ENCODE measurements at places on chromosomes 5 and 9. TPM values are rescaled to one million over a fixed set of nuclear protein-coding genes. Genes with fewer than 3 reads are reported as not detected.

SLC27A6 gene
- 0.28 TPM for total RNA-seq

SVEP1 gene
- total RNA-seq = 0.08 TPM

TAF11L13 gene
- not detected for total RNA-seq

GFRA3 gene
- total RNA-seq = 0.13 TPM

ENHO gene
- total RNA-seq = 4.1 TPM

GRCh38 chr5:5304361-5305020, 118.0 kb upstream of the ICE1 start:
- H3K27me3 ChIP-seq = peaks cover 21% of the 10 kb centered on the region
- peaks cover 24% of the 10 kb centered on the region for H3K4me1 ChIP-seq
- H3K27ac ChIP-seq = peak overlapping the region; percentile 61
- peaks cover 22% of the 10 kb centered on the region for H3K36me3 ChIP-seq

DNA sequence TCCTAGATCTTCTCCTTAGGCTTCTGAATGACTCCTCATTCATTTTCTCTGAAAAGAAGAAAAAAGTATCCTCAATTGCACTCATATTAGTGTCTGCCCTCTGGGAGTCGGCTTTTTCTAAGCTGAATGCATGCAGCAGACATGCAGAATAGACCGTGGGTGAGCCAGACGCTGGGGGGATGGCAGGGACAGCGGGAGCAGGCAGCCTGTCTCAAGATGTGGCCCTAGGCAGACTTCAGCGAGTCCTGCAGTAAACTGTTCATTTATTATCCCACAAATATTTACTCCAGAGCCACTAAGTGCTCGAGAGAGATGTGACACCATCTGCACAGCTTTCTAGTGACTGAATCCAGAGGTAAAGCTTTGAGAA, 164.9 kb upstream of the RAI14 start:
- DNase-seq = no peak
- H3K36me3 ChIP-seq = peaks cover 3% of the 10 kb centered on the region
- peaks cover 4% of the 10 kb centered on the region for H3K4me1 ChIP-seq
- H3K4me3 ChIP-seq = no peak overlapping the region
- peaks cover 2% of the 10 kb centered on the region for H3K27me3 ChIP-seq
- no peak overlapping the region for H3K27ac ChIP-seq

DNA sequence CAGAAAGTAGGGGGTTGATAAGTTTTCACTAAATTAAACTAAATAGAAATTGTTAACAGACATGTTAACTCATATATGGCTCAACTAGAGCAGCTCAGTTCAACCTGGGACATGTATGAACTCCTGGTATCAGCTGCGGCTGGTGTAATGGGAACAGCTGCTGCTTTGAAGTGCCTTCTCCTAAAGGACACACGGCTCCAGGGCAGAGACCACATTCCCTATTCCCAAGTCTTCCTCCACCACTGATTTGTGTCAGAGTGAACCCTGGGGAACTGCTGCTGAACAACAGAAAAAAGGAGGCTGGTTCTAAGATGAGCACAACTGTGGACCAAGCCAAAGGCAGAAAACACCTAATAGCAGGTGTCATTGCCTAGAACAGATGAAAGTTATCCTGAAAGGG, 71.1 kb downstream of the MAPKAP1 start:
- no peaks in the 10 kb centered on the region for H3K36me3 ChIP-seq
- H3K4me3 ChIP-seq = no peak overlapping the region
- no peaks in the 10 kb centered on the region for H3K4me1 ChIP-seq
- DNase-seq = no peak
- no peaks in the 10 kb centered on the region for H3K27me3 ChIP-seq
- no peak overlapping the region for H3K27ac ChIP-seq

DNA sequence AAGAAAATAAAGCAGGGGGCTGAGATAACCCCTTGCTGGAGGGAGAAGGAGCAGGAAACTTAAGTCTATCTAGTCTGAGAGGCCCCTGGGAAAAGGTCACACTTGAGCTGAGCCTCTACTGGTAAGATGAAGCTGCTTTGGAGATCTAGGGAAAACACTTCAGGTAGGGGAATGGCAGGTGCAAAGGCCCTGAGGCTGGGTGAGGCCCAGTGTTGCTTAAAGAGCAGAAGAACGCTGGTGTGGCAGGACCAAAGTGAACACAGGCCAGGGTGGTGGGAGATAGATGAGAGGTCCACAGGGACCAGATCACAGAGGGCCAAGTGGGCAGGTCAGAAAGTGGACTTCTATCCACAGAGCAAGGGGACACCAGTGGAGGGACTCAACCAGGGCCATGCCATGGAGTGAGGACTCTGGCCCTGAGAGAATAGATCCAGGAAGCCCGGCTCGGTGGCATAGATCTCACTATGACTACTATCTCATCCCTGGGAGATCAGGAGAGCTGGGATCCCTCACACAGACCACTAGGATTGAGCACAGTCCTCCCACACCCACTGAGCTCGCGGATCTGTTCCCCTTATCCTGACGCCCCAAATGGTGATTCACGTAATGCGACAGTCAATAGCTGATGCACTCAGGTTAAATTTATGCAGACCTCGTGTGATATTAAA, 17.6 kb upstream of the NEURL1B start:
- no peaks in the 10 kb centered on the region for H3K36me3 ChIP-seq
- no peaks in the 10 kb centered on the region for H3K4me1 ChIP-seq
- DNase-seq = no peak
- no peak overlapping the region for H3K27ac ChIP-seq
